NCI-H510A (cell line): ENCODE measurements at places on chromosomes 6 and 20.

GRCh38 chr6:31663961-31664789 lies 622 bp downstream of the GPANK1 start:
- DNase-seq, result no peak

- no peak for DNase-seq
Measured at GRCh38 chr6:169167581-169168301, 85.9 kb downstream of the THBS2 start.

DNA sequence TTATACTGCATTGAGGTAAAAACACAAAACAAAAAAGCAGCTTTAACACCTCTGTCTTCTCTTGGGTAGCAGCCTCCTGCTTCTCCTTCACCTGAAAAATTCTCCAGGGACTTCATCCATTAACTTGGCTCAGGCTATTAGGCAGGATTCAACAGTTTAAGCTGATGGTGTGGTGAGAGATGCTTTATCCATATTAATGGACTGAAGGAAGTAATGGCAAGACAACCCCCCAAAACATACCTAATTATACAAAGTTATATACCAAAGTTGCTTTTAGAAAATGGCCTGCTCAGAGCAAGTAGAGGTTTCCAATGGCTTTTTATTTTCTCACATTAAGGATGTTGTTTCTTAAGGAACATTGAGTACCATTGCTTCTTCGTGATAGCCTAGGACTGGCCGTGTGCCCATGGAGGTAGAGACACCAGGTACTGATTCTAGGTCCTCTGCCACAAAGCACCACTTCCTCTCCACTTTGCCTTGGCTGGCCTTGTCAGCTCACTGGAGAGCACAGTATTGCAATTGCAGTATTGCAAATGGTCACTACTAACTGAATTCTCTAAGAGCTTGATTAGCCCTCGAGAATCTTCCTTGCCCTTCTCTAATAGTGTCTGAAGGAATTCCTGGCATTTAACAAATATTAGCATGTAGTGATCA lies 7.3 kb downstream of the EDN1 start:
- DNase-seq, result no peak

DNA sequence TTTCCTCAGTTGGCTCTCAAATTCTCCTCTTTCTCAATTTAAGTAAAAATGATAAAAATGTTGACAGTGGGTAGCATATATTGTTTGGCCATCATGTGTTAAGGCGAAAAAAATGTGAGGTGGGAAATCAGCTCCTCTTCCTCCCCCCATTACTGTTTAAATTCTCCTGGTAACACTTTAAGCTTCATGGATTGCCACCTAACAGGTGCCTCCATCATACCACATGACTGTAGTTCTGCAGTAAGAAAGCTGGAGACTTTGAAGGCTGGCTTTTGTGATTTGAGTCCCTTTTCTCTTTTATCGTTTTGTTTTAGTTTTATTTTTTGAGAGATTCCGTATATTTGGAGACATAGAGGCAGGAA lies 1.2 kb downstream of the ZFAND3 start:
- no peak for DNase-seq
